Hematopoietic multipotent progenitor cell treated with erythropoietin and hydrocortisone succinate and interleukin-3 and kit ligand, for 4 days (in vitro differentiated cells): ENCODE measurements at places on chromosomes 1 and 21.

- DNase-seq: peak; percentile 41
These were observed 78.5 kb downstream of the FHAD1 start for GRCh38 chr1:15325375-15326085.

GRCh38 chr21:43634618-43635017, 24.7 kb downstream of the HSF2BP start:
- no peak for DNase-seq

DNA sequence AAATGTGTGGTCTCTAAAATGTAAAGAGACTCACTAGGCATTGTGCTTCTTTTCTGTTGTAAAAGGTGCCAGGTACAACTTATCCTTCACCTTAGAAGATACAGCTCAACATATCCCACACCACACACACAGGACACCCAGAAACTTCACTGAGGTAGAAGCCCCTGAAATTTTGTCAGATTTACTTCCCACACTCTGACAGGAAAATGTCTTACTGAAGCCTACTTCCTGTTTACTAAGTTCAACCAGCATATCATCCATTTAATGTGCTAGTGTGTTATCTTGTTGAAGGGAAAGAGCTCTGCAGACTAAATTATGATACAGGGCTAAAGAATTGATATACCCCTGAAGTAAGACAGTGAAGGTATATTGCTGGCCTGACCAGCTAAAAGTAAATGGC, 39.9 kb upstream of the INSL5 start:
- DNase-seq: peak; percentile 9

- DNase-seq: no peak
These were observed 9.3 kb upstream of the ST6GALNAC5 start for GRCh38 chr1:76857973-76858372.

- no peak for DNase-seq
These were observed 11.0 kb upstream of the OLIG1 start for GRCh38 chr21:33058957-33059356.
